ENCODE measurements at places on chromosomes 1 and 21.

- no peak for DNase-seq
Measured at GRCh38 chr1:169295425-169295824, 72.2 kb downstream of the NME7 start.

GRCh38 chr1:25017436-25018109 lies 87.5 kb upstream of the RUNX3 start:
- DNase-seq, result no peak

DNA sequence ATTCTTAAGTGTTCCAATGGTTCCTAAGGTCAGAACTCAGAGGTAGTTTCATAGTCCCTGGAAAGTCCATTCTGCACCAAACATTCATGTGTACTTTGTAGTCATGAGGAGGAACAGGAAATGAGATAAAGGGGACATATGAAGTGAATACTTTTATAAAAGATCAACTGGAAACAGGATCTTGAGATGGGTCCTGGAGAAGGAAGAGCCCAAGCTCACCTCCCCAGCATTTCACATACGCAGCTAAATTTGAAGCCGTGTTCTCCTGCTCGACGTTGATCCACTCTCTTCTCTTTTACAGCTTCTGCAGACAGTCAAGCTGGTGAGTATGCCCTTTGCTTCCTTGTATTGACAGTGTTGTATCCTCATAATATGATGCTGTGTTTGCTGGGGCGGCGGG lies 429 bp downstream of the FCGR2A start:
- no peak for DNase-seq

- DNase-seq, result no peak
Measured at GRCh38 chr21:32334980-32335531, 36.4 kb downstream of the MRAP start.

DNA sequence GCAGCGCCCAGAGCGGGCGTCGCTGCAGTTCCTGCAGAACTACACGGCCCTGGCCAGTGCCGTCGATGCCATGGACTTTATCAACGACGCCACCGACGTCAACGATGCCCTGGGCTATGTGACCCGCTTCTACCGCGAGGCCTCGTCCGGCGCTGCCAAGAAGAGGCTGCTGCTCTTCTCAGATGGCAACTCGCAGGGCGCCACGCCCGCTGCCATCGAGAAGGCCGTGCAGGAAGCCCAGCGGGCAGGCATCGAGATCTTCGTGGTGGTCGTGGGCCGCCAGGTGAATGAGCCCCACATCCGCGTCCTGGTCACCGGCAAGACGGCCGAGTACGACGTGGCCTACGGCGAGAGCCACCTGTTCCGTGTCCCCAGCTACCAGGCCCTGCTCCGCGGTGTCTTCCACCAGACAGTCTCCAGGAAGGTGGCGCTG lies 22.0 kb downstream of the COL6A1 start:
- no peak for DNase-seq

- DNase-seq, result no peak
Measured at GRCh38 chr1:203632941-203633340, 6.3 kb downstream of the ATP2B4 start.

DNA sequence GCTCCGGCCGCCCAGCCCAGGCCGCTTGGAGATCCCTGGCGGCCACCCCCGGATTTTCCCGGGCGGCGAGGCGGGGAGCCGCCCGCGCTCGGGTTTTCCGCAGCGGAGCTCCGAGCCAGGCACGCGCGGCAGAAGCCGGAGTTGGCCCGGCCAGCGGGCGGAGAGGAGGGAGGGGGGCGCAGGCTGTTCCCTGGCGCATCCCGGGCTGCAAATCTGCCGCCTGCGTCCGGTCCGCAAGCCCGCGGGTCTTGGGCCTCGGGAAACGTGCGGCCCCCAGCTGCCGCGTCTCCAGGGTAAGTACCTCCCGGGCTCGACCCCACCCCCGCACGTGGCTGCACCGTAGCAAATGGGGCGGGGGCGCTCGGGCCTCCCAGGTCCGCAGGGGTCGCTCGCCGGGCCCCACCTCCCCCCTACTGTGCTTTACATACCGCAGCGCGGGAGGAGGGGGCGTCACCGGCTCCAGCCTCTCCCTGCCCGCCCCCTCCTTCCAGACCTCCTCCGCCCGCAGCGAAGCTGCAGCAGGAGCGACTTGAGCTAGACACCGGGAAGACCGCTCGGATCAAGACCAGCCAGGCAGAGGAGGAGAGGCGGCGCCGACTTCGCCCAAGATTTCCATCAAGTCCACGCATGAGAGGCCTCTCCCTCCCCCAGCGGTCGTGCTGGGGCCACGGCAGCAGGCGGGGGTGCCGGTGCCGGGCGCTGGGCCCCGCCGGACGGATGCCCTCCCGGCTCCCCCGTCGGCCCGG lies 1.6 kb downstream of the TMEM200B start:
- no peak for DNase-seq

GRCh38 chr21:45076245-45076711 lies 1.9 kb downstream of the ADARB1 start:
- no peak for DNase-seq

- no peak for DNase-seq
Measured at GRCh38 chr21:31658053-31658452, 1.4 kb upstream of the SOD1 start.

- DNase-seq, result no peak
Measured at GRCh38 chr1:167929725-167930124, 6.8 kb upstream of the DCAF6 start.

- DNase-seq, result no peak
Measured at GRCh38 chr1:177170756-177171535, at the start of gene BRINP2. Gene BRINP2, plus strand, starts transcription at chr1:177170958. Its CDS starts 58,919 bp downstream, at chr1:177229877.

DNA sequence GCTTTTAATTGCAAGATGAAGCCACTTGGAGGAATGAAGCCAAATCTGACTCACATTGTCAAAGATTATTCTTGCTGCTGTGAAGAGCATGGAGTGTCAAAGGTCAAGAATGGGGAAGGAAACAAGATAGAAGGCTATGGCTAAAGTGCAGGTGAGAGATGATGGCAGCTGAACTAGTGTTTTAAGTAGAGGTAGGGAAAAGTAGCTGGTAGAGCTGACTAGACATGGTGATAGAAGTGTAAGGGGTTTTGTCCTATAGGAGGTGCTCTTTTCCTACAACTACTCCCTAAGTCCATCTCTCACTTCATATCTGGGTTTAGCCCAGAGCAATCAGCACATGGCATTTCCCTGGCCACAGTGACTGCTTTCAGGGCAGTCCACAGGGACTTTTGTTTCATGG lies 11.8 kb downstream of the UBE2T start:
- no peak for DNase-seq

DNA sequence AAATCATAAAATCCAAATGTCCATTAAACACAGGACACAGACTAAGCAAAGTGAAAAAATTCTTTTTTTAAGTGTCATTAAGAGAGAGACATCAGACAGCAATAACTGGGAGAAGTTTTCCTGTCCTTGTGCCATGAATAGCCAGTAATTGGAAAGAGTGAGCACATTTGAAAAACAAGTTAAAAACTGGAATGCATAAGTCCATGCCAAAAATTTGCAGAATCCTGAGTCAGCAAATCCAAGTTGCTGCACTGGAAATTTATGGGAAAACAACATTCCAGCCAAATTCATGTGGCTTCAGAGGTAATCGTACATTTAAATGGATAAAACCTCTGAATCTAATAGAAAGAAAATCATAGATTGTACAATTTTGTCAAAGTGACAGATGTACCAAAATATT lies 291.4 kb downstream of the LRRC40 start:
- no peak for DNase-seq

GRCh38 chr1:32364836-32365235 lies 2.5 kb downstream of the TSSK3 start:
- DNase-seq, result no peak

GRCh38 chr1:178627037-178627436 lies 98.0 kb upstream of the RALGPS2 start:
- DNase-seq, result no peak

DNA sequence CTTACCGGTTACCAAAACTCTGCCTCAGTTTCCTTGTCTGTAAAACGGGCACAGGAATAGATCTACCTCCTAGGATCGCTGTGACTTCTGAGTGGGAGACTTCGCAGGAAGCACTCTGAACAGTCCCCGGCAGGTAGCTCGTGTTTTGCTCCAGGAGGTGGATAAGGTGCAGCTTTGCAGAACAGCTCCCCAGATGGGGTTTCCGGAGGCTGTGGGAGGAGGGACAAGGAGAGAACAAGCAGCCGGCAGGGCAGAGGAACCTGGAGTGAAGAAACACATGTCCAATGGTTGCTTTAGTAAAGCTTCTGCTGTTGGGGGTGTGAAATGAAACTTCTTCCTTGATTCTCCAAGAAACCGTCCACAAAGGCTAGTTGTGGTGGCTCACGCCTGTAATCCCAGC lies 95.5 kb upstream of the TARDBP start:
- DNase-seq, result no peak

- DNase-seq, result no peak
Measured at GRCh38 chr1:71089536-71090270, 8.9 kb upstream of the ZRANB2 start.

DNA sequence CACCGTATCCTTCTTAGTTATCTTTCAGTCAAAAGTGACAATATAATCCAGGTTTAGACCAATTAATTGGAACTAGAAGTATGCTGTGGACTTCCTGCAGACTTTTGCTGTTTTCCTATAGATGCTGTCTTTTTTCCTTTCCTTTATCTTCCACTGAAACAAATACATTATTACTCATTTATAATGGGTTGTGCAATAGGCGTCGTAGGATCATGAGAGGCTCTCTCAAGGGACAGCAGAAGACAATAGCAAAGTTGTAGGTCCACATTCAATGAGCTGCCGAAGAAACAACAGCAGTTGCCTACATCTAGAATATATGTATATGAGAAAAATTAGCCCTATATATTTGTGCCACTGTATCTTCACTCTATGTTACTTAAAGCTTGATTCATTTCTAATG lies 371.6 kb downstream of the AMY1C start:
- DNase-seq, result no peak

DNA sequence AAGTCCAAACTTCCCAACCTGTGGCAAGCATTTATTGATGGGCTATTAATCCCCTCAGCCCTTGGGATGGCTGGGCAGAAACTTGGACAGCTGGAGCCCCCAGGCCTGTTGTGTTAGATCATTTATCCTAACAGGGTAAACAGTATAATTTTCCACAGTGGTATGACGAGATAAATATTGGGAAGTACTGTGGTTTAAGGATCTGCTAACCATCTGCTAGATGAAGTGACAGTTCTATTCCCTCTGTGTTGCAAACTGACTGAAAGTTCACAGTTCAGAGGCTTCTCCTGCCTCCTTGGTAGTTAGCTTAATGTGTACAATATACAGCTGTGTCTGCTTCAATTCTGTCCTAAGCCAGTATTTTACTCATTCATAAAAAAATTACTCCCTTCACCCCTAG lies 127.5 kb upstream of the CHODL start:
- no peak for DNase-seq

DNA sequence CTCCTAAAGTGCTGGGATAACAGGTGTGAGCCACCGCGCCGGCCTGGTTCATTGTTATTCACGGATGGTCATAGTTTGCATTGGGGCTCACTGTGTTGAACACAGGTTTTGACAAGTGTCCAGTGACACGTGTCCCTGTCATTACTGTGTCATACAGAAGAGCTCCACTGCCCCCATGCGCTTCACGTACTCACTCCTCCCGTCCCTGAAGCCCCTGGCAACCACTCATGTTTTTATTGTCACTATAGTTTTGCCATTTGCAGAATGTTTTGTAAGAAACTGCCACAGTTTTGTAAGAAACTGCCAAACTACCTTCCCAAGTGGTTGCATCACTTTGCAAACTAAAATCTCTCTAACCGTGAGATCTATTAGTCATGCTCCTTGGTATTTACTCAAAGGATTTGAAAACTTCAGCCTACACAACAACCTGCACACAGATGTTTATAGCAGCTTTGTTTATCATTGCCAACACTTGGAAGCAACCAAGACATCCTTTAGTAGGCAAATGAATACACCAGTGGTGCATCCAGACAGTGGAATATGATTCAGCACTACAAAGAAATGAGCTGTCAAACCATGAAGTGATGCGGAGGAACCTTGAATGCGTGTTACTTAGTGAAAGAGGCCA lies 163.2 kb upstream of the COL6A1 start:
- no peak for DNase-seq

DNA sequence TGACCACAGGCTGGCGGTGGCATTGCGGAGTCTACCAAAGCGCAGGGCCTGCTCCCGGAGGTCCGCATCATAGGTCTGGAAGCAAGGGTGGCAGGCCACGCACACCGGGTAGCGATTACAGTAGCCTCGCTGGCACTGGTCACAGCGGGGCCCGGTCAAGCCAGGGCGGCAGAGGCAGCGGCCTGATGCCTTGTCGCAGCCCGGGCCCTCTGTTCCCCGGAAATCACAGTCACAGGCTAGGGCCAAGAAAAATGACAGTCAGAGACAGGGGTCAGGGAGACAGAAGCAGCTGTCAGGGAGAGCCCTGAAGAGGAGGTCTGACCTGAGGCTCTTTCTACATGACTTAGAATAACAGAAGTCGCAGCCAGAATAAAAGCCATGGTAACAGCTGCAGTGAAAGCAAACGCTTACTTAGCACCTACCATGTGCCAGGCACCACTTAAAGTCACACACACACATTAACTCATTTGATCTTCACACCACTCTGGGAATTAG lies 26.4 kb downstream of the LAMB3 start:
- DNase-seq, result no peak

- no peak for DNase-seq
Measured at GRCh38 chr1:204466416-204467405, 27.9 kb downstream of the PIK3C2B start.

DNA sequence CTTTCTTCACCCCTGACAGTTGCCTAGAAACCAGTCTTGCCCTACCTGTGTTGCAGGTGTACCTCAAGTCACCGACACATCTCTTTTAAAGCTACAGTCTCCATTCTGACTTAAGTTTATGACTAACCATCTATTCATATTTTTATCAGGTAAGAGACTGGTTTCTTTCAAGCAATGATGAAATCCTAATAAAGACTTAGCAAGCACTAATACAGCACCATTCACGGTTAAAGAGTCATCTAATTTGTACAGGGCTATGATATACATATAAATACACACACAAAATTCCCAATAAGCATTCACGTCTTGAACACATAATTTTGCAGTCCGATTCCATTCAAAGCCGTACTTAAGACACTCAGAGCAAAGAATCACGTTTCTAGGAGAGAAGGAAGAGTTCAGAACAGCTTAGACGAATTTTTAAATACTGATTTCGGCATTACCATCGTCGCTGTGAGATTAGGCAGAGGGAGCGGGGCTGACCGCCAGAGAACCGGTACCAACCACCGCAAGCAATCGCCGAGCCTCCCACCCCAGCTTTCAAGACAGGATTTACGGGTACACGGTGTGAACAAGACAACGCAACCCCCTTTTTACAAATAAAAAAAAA lies 943 bp downstream of the ERRFI1 start:
- DNase-seq, result no peak

DNA sequence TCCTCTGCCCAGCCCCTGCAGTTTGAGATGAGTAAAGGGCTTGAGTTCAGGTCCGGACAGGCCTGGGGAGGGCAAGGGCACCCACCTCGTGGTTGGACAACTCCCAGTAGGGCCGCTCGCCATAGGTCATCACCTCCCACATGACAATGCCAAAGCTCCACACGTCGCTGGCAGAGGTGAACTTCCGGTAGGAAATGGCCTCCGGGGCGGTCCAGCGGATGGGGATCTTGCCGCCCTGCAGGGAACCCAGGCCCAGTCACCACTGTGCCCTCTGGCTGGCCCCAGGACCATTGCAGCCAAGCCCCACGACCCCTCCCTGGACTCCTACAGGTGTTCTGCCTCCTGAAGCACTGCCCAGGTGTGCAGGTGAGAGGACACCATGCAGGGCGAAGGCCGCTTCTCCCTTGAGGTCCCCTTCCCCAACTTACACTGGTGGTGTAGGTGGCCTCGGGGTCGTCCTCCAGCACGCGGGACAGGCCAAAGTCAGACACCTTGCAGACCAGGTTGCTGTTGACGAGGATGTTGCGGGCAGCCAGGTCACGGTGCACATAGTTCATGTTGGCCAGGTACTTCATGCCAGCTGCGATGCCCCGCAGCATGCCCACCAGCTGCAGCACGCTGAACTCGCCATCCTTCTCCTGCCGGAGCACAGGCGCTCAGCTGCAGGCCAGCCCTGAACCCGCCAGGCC lies 24.1 kb downstream of the EPHA2 start:
- no peak for DNase-seq
